Hepatocyte (in vitro differentiated cells): ENCODE measurements at places on chromosomes 7 and 10.

DNA sequence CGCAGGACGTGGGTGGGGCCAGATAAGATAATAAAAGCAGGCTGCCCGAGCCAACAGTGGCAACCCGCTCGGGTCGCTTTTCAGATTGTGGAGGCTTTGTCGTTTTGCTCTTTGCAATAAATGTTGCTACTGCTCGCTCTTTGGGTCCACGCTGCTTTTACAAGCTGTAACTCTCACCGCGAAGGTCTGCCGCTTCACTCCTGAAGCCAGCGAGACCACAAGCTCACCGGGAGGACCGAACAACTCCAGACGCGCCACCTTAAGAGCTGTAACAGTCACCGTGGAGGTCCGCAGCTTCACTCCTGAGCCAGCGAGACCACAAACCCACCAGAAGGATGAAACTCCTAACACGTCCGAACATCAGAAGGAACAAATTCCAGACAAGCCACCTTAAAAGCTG lies 286.6 kb upstream of the MAGI2 start:
- no peak for DNase-seq

DNA sequence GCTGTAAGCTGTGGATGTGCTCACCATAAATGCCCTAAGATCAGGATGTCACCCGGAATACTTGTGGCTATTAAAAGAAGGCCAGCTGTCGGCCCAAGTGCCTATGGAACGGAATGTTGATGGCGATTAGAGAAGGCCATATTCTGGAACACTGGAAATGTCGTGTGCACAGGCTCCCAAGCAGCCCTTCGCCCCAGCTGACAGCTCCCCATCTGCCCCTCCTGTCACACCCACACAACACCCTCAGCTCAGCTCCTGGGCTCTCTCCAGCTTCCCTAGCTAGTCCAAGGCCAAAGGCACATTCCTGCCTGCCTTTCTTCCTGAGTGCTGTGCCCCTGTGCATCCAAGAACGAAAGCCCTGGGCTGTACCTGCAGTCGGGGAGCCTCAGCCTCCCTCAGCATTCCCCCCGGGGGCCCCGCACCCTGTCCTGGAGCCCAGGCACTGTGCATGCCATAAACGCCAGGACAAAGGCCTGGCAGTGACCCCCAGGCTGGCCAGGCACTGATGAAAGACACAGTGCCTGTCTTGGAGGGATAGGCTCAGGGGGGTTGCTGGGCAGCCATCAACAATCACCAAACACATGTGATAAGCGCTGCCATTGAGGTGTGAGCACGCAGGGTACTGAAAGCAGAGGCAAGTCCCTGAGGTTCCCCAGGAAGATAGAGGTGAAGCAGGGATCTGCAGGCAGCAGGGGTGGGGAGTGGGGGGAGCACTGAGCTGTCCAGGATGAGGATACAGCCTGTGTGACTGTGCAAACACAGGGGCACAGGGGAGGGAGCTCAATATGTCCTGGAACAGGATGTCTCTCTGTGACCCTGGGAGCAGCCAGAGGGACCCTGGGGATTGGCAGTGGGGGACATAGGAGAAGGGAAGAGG lies 3.7 kb upstream of the LDB3 start:
- no peak for DNase-seq

DNA sequence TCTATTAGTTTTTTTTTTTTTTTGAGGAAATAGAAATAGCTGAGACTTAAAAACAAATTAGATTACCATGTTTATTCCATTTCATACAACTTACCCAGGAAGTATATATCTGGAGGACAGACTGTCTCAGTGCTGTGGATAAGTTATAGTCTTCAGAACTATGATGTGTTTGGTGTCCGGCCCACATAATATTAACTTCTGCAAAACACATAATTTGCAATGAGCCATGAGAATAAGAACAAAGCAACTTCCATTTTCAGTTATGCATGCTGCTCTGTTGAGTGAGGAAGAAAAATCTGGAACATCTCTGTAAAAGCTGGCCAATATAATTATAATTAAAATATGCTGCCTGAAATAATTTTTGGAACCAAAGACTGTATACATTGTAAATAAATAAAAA lies 130.9 kb downstream of the AGMO start:
- DNase-seq: no peak

DNA sequence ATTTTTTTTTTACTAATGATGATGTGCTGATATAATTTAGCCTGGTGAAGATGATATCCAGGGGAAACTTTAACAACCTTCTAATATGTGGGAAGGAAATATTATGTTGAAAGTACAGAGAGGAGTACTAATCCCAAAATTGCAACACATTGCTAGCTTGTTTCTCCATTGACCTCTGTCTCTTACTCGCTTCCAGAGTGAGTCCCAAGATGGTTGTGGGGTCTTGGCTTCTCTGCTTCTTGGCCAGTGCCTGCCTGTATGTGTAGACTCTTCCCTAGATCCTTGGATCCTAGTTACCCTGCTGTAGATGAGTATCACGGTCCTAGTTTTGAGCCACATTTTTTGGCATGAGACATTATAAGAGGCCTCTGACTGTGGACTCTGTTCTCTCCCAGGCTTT lies 17.5 kb downstream of the BMPER start:
- DNase-seq: no peak

- DNase-seq: peak; percentile 22
Observed at GRCh38 chr7:108109221-108109908, 20.8 kb downstream of the LAMB4 start.

- no peak for DNase-seq
Observed at GRCh38 chr10:118841881-118842605, 87.3 kb upstream of the CACUL1 start.

DNA sequence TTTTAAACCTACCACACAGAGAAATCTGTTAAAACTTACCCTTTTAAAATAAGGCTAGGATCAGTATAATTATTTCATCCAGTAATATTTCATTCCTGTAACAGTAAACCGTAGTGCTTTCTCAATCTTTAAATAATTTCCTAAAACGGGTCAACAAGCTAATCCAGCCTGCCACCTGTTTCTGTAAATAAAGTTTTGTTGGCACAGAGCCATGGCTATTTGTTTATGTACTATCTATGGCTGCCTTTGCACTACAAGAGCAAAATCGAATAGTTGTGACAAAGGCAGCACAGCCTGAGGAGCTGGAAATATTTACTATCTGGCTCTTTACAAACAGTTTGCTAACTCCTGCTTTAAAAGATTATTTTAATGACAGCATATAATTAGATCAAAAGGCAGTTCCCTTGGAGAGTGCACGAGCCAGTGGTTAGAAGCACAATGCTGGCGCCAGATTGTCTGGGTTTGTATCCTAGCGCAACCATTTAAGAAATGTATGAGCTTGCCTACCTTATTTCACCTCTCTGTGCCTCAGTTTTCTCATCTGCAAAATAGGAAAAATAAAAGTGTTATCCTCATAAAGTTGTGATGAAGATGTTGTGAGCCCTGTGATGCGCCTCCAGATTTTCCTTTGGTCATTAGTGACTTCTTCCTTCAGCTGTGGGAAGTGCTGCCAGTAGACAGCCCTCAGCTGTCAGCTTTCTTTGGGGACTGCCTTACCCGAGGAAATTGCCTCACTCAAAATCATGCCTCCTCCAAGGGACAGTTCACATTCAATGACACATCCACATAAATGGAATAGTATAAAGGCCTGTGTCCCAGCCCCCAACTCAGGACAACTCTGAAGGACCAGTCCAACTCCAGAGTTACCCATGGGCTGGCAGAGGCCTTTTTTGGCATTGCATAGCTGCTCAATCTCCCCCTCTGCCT lies 11.8 kb upstream of the MIOS start:
- no peak for DNase-seq

GRCh38 chr10:101035916-101036702 lies 5.1 kb downstream of the SFXN3 start:
- no peak for DNase-seq

DNA sequence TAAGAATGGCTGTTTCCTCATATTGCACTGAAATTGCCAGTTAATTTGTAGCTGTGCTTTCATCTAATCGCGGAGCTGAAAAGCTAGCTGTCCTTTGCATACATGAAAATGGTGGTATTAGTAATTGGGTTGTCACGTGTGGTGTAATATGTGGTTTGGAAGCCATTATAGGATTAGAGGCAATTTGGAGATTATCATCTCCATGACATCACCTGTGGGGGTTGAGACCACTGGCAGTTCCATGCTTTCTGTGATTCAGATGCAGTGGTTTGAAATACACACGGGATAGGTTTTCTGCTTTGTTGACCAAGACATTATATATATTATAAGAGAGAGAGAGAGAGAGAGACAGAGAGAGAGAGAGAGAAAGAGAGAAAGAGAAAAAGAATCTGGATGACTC lies 180.8 kb downstream of the RAB11FIP2 start:
- no peak for DNase-seq

- no peak for DNase-seq
Observed at GRCh38 chr7:33933611-33934281, 28.4 kb downstream of the BMPER start.

DNA sequence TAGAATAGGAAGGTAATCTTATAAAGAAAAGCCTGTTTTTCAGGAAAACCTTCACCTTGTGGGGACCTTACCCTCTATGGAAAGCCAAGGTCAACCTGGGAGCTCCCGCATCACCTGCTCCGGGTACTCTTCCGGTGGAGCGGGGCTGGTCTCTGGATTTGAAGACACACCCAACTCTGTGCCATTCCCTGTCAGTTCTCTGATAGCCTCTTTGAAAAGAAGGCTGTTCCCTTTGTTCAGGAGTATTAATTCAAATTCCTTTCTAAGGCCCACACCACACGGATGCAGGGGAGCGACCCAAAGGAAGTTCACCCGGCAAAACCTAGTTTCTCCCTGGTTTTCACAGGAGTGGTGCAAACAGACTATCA lies 10.7 kb downstream of the CTBP2 start:
- DNase-seq: no peak

GRCh38 chr10:74543276-74543675 lies 283.1 kb upstream of the KAT6B start:
- DNase-seq: no peak

DNA sequence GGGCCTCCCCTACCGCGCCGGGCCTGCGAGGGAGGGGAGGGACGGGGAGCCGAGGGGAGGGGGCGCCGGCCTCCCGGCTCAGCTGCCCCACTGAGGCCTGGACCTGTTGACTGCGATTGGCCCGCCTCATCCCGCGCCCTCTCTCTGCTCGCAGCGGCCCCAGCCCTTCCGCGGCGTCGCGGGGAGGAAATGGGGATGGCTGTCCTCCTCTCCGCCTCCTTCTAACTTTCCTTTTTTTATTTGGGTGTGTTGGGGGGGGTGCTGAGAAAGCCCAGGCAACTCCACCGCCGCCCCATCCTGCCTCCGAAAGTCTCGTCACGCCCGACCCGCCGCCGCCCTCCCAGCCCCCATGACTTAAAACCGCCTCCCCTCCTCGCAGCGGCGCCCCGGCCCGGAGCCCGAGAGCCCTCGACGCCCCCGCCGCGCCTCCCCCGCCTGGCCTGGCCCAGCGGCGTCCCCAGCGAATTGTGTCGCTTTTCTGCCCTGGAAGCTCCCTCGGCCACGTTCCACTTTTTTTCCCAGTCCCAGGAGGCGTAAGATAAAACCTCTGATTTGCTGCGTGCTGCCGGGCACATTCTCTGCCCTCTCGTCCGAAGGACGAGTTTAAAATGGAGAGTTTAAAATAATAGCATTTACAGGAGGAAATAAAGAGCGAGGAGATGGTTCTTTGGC lies 842 bp upstream of the SKIDA1 start:
- no peak for DNase-seq

- DNase-seq: no peak
Observed at GRCh38 chr10:31599626-31600504, 280.8 kb downstream of the ZEB1 start.

DNA sequence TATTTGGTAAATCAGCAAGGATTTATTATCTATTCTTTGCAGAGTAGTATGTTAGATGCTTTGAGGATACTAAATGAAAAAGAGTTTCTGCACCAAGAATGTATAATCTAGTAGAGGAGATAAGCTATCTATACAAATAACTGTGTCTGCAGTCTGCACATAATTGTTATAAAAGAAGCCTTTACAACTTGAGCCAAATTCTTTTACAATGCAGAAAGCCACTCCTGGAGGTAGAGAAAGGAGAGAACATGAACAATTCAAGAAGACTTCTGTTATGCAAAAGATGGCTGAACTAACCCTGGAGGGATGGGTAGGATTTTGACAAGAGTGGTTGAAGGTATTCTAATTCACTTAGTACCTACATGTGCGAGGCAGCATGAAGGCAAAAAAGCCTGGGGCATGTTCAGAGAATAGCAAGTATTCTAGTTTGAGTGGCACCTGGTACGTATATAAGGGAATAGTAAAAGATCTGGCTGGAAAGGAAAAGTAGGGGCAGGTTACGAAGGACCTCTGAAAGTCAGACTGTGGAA lies 251.1 kb upstream of the KAT6B start:
- DNase-seq: no peak

DNA sequence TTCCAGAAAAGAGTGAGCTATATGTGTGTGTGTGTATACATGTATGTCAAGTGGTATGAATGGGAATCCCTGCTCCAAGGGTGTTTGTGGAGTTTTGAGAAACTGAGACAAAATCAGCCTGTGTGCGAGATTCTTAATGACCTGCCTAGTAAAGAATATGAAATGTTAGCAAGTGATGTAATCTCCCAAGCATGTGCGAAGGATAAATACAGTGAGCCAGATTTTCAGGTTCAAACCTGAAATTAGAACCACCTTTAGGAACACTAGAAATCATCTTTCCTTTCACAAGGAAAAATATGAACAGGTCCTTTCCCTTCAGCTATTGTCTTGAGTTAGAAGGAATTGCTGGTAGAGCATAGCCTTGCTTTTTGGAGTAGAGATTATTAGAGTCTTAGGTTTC lies 457.6 kb downstream of the LRMDA start:
- DNase-seq: no peak

- no peak for DNase-seq
Observed at GRCh38 chr7:98295467-98296192, 14.1 kb downstream of the BRI3 start.

DNA sequence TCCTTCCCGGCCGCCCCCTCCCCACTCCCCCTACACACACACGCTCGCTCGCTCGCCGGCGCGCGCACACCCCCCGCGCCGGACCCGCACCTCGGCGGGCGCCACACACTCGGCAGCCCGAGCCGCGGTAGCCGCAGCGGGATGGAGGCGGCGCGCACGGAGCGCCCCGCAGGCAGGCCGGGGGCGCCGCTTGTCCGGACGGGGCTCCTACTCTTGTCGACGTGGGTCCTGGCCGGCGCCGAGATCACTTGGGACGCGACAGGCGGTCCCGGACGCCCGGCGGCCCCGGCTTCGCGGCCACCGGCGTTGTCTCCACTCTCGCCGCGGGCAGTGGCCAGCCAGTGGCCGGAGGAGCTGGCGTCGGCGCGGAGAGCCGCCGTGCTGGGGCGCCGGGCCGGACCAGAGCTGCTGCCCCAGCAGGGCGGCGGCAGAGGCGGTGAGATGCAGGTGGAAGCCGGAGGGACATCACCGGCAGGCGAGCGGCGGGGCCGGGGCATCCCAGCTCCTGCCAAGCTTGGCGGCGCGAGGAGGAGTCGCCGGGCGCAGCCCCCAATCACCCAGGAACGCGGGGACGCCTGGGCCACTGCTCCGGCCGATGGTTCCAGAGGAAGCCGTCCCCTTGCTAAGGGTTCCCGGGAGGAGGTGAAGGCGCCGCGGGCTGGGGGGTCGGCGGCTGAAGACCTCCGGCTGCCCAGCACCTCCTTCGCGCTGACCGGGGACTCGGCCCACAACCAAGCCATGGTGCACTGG lies at the start of gene SORCS3:
SORCS3 (plus strand) TSS at position 104 of the 750 bp plus-strand sequence.
- peak; percentile 21 for DNase-seq

DNA sequence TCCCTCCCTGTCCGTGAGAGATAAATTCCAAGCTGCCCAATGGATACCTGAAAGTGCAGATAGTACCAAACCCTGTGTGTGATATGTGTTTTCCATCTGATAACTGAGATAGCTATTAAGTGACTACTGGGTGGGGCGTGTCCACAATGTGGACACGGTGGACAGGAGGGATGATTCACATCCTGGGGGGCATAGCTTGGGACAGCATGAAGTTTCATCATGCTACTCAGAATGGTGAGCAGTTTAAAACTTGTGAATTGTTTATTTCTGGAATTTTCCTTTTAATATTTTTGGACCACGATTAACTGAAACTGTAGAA lies 158.6 kb downstream of the CREB5 start:
- no peak for DNase-seq
